NCI-H1105 treated with DMSO at 0.1 percent for 48 hours (cell line): ENCODE measurements at places on chromosomes 12 and 14.

DNA sequence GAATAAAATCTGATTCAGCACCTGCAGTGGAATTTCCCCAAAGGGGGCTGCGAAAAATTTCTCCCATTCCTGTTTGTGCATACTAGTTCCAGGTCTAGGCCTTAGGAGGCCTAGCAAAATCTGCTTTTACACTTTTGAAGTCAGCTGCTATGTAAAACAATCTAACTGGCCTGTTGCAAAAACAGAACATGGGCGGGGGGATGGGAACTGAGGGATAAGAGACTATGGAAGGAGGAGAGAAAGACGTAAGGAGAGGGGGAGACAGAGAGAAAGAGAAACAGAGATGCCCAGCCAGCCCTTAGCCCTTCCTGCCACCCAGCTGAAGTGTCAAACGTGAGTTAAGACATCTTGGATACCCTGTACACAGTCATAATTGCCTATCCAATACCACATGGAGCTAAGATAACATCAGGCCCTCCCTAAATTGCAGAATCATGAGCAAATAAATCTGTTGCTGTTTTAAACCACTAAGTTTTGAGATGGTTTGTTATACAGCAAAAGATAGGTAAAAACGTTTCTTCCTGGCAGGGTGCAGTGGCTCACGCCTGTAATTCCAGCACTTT lies 45.6 kb downstream of the SPTLC2 start:
- no peak for DNase-seq

- no peak for DNase-seq
Measured at GRCh38 chr14:64963611-64964010, 8.5 kb downstream of the RAB15 start.

DNA sequence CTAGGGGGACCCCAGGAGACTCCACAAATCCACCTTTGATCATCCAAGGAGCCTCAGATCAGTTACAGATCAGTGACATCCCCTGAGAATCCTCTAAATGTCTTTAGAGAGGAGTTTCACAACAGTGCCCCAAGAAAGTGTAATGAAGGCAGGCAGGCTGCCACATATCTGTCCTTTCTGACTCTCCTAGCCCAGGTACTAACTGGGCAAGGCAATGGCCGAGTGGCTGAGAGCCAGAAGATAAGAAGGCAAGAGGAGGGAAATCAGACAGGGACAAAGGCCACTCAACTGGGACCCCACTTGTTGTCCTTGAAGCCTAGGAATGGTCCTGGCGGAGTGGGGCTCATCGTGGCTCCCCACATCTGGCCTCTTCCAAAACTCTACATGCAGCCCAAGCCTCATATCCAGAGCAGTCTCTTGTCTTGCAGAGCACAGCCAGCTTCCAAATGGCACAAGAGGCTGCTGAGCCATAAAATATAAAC lies 11.6 kb downstream of the ACTN1 start:
- DNase-seq = no peak

- DNase-seq = no peak
Measured at GRCh38 chr12:101647711-101648110, 49.7 kb upstream of the CHPT1 start.

DNA sequence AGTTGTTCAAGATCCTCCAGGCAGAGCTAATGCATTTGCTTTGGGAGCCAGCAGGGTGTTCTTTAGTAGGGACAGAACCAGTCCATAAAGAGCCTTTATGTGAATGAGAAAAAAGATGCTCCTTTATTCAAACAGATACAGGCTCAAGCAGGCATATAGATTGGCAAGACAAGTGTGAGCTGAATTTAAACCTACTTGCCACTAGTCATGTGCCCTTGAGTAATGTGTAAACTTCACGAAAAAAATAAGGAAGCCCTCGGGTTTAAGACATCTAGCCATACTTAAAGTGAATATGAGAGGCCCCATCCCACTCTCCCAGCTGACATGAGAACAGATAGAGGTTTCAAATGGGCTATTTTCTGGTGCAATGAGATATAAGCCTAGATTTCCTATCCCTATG lies 43.1 kb upstream of the STRAP start:
- DNase-seq = no peak

GRCh38 chr12:108418164-108418890 lies 79.2 kb upstream of the CMKLR1 start:
- DNase-seq = no peak

- DNase-seq = peak; percentile 17
Measured at GRCh38 chr12:2051700-2052621, 826 bp upstream of the CACNA1C start.

DNA sequence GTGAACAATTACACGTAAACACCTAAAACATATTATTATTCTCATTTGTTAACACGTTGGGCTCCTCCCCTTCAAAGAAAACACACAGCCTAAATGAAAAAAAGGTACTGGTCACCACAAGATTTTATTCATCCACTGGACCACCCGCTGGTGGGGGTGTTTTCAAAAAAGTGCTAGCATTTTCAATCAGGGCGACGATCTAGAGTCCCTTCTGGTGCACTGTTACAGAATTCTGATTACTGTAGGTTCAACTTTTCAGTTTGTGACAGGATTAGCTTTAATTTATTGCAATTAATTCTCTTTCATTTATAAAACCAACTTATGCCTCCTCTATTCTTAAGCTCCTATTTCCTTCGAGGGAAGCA lies 443 bp downstream of the MAGOHB start:
- DNase-seq = peak; percentile 44

DNA sequence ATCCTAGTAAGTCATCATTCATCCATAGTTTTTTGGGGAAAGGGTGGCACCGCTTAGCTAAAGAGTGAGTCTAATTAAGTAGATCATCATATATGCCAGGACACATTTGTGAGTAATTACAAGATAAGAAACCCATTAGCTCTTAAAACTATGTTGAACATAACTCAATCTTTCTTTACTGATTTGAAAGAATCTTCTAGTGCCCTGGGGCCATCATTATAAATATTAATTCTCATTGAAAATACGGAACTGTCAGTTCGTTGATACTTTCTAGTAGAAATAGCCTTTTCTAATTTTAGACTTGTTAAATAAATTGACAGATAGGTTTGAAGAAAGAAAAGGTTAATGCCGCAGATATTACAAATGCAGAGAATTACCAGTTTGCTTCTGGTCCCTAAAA lies 312.6 kb downstream of the NELL2 start:
- no peak for DNase-seq

GRCh38 chr12:88944397-88944796 lies 364.1 kb upstream of the KITLG start:
- DNase-seq = no peak

DNA sequence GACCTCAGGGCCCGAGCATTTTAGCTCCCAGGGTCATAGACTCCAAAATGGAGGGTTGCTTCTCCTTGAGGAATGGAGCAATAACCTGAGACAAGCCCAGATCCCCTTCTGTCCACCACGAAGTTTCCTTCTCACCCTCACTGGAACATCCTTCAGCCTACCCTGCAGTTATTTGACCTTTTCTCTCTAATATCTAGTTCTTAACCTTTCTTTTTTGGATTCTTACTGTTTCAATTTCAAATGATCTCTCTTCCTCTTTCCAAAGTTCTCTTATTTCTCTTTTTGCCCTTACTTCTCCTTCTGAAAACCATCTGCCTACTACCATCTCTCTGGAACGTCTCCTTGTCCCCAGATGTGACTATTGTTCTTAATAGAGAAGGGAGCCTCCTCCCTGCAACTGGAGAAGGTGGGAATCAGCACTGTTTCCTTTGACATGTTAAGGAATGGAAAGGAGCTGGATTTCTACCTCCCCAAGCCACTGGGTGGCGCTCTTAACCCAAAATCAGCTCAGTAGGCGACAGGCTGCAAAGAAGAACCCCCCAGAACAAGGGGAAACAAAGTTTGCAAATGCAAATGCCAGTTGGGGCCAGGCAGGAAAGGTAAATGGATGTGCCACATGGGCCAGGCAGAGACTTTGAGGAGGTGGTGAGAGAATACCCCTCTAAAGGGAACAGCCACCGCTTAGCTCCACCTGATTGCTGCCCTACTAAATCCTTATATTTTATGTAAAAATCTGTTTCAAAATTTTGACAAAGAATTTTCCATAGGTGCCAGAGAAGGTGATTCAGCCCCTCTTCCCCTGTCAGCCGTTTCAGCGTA lies 22.4 kb upstream of the PDE1B start:
- peak; percentile 3 for DNase-seq

DNA sequence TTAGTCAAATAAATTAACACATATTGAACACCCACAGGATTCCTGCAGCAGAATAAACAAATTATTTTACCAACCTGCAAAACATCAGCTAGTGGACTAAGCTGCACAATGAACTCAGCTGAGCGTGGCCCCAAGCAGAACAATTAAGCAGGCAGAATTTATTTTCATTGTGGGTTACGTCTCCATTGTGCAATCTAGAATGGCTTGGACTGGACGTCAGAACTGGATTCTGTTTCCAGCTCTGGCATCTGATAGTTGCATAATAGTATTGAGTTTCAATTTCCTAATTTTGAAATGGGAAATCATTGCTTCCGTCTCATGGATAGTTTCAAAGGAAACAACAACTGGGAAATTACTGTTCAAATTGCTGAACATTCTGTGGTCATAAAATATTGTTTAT lies 35.5 kb upstream of the RERG start:
- no peak for DNase-seq

GRCh38 chr12:123971449-123971769 lies 1.2 kb downstream of the CCDC92 start:
- no peak for DNase-seq

- no peak for DNase-seq
Measured at GRCh38 chr12:5232826-5233500, 189.3 kb downstream of the KCNA5 start.

DNA sequence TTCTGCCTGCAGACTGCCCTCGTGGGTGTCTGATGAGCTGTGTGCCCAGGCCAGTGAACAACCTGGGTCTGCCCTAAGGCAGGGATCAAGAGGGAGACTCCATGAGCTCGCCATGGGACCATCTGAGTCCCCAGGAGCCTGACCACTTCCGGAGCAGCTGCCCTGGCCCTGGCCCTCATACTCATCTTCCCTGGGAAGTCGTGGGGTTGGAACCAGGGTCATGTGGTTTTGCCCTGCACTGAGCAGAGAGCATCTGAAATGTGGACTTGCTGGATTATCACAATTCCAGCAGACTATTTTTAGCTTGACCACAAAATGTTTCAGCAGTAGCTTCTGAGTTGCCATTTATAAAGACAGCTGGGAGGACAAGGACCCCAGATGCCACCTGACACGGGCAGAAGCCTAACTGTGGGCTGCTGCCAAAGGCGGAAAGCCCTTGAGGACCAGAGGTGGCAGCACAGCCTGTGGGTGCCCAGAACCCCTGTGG lies 6.7 kb downstream of the BTBD6 start:
- DNase-seq = no peak

DNA sequence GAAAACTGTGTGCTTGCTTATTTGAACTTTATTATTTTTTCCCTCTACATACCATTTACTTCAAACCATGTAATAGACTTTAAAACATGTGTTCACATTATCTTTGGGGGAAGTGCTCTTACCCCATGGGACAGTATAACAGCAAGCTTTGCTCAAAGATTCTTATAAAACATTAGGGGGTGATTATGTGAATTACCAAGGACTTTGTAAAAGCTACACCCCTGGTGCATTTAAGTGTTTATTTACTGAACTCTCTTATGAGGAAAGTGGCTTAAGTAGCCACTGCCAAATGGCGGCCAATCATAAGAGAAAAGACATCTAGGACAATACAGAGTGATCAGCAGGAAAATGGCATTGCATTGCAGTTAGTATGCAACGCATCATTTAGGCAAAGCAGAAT lies 70.3 kb downstream of the CAPZA3 start:
- DNase-seq = no peak

- DNase-seq = no peak
Measured at GRCh38 chr14:68442828-68443629, 349.8 kb downstream of the ZFP36L1 start.

DNA sequence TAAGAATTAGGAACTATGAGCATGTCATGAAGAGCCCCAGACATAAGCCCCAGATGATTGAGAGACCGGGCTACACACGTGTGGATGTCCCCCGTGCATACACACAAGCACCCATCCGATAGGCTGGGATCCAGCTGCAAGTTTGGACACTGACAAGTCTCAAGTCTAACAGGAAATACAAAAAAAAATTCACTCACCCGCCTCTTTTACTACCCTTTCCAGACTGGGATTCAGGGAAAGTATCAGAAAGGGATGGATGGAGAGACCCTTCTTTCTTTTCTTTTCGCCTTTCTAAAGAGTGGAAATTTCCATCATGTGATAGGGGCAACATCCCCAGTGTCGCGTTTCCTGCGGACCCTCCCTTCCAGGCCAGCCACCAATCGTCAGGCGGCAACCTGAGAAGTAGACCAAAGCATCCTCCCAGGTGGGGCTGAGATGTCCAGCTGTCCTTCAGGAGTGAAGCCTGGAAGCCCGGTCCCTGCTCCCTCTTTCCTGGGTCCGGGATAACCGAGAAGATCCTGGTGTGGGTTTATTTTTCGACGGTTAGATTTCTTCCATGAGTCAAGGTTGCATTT lies 6.4 kb upstream of the SLC38A4 start:
- no peak for DNase-seq

GRCh38 chr12:19695244-19696098 lies 256.2 kb downstream of the AEBP2 start:
- DNase-seq = no peak

- DNase-seq = no peak
Measured at GRCh38 chr12:126742241-126742641, 1524.7 kb upstream of the TMEM132C start.

DNA sequence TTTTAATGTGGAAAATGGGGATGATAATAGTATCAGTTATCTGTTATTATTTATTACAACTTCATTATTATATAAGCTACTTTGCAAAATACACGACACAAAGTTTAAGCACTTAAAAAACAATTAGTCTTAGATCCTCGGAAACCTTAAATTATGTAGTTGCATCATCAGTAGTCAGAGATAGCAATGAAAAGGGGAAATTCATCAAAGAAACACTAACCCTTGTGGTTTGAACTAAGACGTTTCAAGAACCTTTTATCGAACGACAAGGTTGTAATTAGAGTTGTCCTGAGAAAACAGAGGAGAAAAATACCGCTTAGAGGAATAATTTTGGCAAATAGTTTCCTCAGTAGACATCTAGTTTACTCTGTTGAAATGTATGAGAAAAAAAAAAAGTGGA lies 198.5 kb downstream of the PTPRO start:
- DNase-seq = no peak

- DNase-seq = peak; percentile 3
Measured at GRCh38 chr14:105013150-105013785, 7.6 kb downstream of the CDCA4 start.
